ENCODE measurements at places on chromosomes 3 and 15. TPM values are rescaled to one million over a fixed set of nuclear protein-coding genes. Genes with fewer than 3 reads are reported as not detected.

The SLC25A36 gene
- 60.0 TPM for total RNA-seq

The CCDC13 gene
- total RNA-seq = not detected

The UBA5 gene
- 31.6 TPM for total RNA-seq

The BSN gene
- total RNA-seq = 1.4 TPM

- peak; percentile 94 for DNase-seq
Observed at GRCh38 chr3:72447059-72447946, 400.9 kb downstream of the SHQ1 start.

GRCh38 chr3:65777050-65777449 is 261.7 kb downstream of the MAGI1 start:
- no peak for DNase-seq

GRCh38 chr15:79570004-79570403 is 137.9 kb downstream of the MINAR1 start:
- no peak for DNase-seq

DNA sequence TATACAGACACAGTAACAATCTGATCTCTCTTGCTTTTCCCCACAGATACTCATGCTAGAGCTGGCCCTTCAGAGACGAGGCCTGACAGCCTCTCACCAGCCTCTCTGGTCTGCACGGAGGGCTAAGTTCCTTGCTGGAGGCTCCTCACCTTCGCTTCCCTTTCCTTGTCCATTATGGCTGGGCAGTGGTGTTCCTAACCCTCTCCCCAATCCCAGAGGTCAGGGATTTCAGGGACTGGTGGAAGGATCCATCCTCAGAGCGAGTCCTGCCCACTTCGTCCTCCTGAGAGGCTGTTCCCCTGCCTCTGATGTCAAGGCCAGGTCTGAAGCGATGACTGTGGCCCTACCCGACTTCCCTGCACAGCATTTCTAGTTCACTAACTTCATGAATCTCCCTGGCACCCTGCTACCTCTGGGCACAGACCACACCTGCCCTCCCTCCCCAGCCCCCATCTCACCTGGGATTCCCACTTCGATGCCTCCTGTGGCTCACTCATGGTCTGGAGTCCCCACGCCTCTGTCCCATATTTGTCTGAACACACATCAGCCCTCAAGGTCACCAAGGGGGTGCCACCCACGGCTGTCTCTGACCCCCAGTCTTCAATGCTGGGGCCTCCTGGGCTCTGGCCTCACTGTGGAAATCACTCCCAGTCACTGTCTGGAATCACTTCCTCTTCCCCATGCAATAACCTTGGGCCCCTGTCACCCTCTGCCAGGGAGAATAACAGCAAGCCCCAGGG is 124.9 kb upstream of the PRR20G start:
- no peak for DNase-seq

- no peak for DNase-seq
Observed at GRCh38 chr15:37880009-37880834, 54.2 kb upstream of the TMCO5A start.

DNA sequence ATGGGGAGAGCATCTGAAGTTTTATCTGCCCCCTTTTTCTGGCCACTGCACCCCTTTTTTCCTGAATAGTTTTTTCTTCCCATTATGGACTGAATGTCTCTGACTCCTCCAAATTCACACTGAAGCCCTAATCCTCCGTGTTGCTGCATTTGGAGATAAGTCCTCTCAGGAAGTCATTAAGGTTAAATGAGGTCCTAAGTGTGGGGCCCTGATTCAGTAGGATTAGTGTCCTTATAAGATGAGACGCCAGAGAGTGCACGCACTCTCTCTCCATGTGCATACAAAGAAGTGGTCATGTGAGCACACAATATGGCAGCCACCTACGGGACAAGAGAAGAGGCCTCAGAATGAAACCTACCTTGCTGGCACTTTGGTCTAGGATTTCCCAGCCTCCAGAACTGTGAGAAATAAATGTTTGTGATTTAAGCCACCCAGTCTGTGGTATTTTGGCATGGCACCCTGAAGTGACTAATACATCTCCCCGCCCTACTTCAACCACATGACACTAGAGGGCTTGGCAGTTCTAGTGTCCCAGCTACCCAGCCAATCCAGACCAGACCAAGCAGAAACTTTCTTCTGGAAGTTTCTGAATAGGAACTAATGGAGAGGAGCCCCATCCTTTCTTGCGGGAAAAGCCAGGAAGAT is 191.3 kb downstream of the PDE8A start:
- no peak for DNase-seq
